ENCODE measurements at places on chromosomes 13 and 19. TPM values are rescaled to one million over a fixed set of nuclear protein-coding genes. Genes with fewer than 3 reads are reported as not detected.
A peak's percentile ranks its signal among the peaks of the same experiment; 100 is the strongest.

DNA sequence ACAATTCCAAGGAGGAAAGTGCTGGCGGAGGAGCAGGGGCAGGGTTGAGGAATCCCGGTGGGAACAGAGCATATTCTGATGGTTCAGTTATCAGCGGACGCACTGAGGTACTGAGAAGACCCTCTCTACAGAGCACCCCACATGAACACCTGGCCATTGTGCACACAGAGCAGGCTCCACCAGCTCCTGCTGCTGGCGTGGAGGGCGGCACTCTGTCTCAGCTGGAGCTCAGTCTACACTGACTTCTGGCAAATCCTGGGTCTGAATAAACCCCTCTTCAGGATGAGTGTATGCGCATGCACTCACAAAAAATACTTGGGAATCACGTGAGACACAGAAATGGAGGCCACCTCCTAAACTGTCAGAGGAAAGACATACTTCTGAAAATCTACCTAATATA, 114.4 kb upstream of the IRS2 start:
- DNase-seq = no peak

GRCh38 chr19:8034178-8034525, 18.4 kb upstream of the CCL25 start:
- no peak for DNase-seq

DNA sequence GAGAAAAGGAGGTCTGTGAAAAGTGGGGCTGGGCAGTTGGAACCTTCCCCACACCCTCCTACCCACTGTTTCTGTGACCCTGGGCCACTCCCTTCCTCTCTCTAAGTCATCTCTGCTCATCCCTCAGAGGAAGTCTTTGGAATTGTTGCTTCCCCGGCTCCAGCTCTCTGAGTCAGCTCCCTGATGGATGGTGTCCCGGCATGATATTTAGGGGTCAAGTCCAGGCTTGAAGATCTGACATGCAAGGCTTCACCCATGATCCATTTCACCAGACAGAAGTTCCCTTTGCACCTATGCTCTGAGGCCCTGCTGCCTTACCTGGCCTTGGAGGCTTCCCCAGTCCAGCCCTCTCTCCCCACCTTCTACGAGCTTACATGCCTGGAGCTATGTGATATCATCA, 13.3 kb downstream of the EXOC3L2 start:
- DNase-seq = peak; percentile 92

ZNF700 gene
- 10.4 TPM for total RNA-seq

FXYD3 gene
- total RNA-seq = 746 TPM

Data from mammary epithelial cell (primary cell).